Kidney epithelial cell (primary cell): ENCODE measurements at places on chromosomes 1 and 21.

- no peak for DNase-seq
Observed at GRCh38 chr1:117205368-117205767, 5.4 kb downstream of the VTCN1 start.

GRCh38 chr1:87129038-87129437, 199.6 kb upstream of the LMO4 start:
- no peak for DNase-seq

GRCh38 chr1:80385650-80386049, 1379.1 kb upstream of the ADGRL4 start:
- DNase-seq, result no peak

DNA sequence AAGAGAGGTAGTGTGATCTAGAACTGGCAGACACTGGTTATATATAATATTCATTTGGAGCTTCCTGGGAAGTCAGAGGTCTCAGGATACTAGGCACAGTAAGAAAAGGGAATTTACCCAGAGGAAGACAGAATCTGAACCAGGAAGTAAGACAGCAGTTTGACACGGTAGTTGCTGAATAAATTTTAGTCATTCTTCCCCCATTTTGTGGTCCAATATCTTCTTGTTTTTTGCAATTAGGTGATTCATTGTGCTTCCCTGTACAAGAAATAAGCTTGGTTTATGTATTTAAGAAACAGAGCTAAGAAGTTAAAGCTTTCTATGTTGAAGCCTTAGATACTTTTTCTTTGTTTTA, 1.3 kb downstream of the TMEM167B start:
- DNase-seq, result no peak

GRCh38 chr1:208785629-208786028, 541.4 kb upstream of the PLXNA2 start:
- DNase-seq, result no peak

DNA sequence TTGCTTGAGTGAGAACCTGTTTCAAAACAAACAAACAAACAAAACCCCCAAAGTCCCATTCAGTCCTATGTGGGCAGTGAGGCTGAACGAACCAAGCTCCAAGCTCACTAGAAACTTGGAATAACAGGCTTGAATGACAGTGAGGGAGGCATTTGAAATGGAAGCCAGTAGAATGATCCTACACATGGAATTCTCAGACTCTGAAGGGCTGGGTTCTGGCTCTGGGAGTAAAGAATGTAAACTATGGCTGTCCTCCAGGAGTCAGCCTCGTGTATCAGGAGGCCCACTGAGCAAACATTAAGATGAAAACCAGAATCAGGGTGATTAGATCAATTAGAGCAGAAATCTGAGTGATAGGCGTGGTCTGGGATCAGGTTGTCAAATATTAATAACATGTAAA, 14.9 kb downstream of the PCP4L1 start:
- DNase-seq, result no peak

DNA sequence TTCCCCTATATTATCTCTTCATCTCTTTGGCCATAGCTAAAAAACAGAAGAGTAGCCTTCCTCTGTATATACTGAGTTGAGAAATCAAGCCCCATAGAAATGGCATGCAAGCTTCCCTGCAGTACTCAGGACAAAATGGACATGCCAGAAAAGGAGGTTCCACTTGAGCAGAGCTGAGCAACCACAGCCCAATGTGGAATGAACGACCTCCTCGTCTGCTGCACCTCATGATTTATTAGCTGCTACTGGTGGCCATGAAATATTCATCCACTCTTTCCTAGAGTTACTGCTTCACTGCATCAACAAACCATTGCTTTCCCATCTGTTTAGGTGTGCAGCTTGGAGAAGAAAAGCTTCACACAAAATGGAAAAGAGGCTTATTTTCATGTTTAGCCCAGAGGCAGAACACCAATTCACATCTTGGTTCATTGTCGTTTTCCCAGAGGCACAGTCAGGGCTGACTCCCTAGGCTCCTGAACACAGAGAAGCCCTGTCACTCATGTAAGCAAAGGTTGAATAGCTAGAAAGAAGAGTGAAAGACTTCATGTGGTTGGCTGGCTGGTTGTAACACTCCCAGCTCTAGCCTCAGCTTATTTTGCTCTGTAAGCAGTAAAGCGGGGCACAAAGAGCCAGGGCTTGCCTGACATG, 148.0 kb downstream of the TSEN15 start:
- peak; percentile 60 for DNase-seq

DNA sequence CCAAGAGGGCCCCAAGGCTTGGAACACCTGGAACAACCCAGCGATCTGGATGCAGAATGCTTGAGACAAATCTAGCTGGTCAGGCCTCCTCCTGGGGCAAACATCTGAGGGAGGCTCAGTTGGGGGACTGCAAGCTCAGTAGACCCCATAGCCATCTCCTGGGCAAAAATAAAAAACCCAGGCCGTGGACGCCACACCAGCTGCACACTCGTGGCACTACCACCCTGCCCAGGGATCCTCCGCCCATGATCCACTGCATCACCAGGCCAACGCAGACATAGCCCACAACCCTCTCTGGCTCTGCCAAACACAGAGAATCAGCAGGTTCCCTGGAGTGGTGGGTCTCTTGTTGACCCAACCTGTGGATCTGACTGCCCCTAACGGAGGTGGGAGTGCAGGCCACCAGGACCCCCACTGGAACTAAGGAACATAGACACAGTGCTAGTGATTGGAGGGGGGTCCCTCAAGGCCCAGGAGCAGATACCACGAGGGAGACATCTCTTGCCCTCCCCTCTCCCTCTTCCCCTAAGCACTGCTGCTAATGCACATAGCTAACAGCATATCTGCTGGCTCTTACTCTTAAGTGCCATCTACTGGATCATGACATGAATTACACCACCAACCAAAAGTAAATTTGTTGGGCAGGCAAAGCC, 147.2 kb downstream of the CHD1L start:
- no peak for DNase-seq

DNA sequence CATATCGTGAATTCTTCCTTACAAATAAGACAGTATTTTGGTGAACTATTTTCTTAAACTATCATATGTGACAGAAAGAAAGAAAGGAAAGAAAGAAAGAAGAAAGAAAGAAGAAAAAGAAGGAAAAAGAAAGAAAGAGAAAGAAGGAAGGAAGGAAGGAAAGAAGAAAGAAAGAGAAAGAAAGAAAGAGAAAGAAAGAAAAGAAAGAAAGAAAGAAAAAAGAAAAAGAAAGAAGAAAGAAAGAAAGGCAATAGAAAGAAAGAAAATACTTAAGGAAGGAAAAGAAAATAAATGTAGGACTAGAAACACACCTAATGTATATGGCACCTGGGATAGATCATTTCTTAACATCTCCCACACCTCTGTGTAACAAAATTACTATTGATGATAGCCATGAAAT, 120.4 kb downstream of the PLA2G4A start:
- no peak for DNase-seq

DNA sequence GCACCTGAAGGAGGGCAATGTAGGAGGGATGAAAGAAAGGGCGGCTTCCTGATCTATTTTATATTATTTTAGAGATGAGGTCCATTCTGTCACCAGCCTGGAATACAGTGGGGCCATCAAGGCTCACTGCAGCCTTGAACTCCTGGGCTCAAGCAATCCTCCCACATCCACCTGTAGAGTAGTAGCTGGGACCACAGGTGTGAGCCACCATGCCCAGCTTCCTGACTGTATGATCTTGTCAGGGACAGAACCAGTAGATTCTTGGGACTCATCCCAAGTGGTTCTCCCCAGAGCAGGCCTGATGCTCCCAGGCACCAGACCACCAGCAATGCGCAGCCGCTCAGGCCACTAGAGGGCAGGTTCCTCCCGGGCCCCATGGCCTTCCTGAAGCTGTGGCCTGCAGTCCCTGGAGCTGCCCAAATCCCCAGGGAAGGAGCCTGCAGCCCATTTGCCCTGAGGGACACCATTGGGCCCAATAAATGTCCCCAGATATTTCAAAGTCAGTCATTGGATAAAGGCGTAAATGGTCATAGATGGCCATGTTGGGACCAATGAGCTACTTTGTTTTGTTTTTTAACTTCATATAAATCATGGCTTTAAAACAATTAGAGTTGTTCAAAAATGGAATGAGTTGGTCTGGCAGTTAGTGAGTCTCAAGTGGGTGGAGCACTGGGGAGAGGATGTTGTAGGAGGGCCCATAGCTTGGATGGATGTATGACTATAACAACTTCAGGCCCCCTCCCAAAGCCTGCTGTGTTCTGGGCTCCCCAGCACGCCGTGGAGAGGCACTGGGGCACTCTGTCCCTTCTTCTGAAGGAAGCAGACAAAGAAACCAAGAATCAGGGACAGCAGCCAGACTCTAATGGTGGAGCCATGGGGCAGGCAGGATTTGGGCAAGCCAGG, 44.7 kb upstream of the GOLT1A start:
- DNase-seq, result peak; percentile 4

DNA sequence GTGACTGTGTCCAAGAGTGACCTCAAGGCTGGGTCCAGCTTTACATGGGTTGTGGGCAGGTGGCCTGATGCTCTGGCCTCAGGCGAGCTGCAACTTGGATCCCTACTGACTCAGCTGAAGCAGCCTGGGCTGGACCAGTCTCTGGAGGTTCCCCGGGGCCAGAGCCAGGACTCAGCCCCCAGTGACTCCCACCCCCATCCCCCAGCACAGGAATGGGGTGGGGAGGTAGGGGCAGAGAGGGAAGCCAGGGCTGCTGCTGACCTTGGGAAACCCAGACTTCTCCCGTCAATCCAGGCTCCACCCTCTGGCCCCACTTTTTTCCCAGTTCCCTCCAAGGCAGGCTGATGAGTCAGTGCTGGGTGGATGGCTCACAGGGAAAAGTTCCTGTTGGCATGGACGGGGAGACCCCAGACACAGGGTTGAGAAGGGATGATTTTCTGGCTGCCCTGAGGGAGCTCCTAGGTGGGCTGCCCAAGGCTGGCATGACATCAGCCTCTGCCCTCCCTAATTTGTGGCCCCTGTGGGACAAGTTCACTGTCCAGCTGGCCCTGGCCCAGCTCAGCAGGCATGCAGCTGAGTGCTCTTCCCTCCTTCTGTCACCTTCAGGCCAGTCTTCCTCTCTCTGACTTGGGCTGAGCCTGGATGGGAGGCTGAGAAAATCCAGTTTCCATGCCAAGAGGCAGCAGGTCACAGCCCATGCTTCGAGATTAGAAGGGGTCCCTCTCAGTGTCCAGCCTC, 2.2 kb downstream of the ZC3H12A start:
- peak; percentile 60 for DNase-seq

GRCh38 chr1:157700732-157701131, at the start of gene FCRL3:
TSS of gene FCRL3 (minus strand) at chr1:157700769. CDS start at chr1:157700489, 280 bp downstream.
- no peak for DNase-seq

DNA sequence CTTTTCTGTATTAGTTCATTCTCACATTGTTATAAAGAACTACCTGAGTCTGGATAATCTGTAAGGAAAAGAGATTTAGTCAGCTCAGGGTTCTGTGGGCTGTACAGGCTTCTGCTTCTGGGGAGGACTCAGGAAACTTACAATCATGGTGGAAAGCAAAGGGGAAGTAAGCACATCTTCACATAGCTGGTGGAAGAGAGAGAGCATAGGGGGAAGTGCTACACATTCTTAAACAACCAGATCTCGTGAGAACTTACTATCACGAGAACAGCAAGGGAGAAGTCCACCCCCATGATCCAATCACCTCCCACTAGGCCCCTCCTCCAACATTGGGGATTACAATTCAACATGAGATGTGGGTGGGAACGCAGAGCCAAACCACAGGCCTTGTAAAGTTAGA, 37.9 kb upstream of the AHCTF1 start:
- DNase-seq, result no peak

- DNase-seq, result no peak
Observed at GRCh38 chr1:228280961-228281591, 73.2 kb downstream of the OBSCN start.

DNA sequence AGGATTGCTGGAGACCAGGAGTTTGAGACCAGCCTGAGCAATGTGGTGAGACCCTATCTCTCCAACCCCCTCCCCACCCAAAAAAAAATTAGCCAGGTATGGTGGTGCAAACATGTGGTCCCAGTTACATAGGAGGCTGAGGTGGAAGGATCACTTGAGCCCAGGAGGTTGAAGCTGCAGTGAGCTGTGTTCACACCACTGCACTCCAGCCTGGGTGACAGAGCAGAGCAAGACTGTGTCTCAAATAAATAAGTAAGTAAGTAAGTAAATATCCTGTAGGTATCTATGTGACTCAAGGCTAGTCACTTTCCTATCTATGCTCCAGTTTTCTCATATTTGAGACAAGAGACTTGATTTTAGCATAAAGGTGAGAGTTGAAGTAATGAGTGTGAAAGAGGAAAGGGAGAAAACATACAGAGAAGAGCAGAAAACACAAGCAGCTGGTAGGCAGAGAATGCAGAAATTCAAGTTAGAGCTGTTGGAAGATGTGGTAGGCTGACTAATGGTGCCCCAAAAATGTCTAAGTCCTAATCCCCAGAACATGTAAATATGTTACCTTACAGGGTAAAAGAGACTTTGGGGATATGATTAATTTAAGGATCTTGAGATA, 7.5 kb downstream of the PPP1R12B start:
- DNase-seq, result no peak

GRCh38 chr1:154446292-154446691, 41.1 kb downstream of the IL6R start:
- peak; percentile 47 for DNase-seq

GRCh38 chr1:55076356-55076755, 37.0 kb downstream of the PCSK9 start:
- DNase-seq, result no peak

- DNase-seq, result no peak
Observed at GRCh38 chr1:103461161-103462105, 64.1 kb upstream of the RNPC3 start.

DNA sequence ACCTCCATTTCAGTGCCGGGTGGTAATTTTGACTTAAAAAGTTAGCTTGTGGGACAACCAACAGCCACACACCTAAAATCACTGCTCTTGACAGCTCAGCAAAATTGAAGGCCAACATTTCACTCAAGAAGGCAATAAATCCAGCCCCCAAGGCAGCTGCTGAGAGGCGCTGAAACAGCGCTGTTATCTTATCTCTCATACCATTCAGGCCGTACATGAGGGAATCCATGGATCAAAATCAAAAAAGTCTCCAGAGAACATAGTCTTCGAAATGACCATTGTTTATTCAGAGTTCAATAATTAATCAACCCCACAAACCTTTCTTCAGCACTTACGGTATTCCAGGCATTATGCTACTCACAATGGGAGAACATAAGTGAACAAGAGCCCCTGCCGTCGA, 38.5 kb downstream of the ZBTB18 start:
- no peak for DNase-seq

DNA sequence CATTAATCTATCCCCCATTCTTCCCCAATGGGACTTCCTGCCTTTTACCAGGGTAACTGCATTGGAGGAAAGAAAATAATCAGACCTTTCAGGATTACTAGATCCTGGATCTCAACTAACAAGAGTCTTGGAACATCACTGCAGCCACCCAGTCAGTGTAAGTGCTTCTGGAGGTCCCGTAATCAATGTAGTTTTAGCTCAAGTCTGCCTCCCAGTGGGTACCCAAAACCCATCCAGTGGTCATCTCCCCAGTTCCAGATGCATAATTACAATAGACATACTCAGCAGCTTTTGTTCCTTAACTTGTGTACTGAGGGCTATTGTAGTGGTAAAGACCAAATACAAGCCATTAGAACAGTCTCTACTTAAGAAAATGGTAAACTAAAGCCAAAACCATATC, 319.1 kb downstream of the GPATCH2 start:
- DNase-seq, result no peak

- DNase-seq, result no peak
Observed at GRCh38 chr21:19547951-19548840, 1144.6 kb upstream of the TMPRSS15 start.
